D721Med (cell line): ENCODE measurements at places on chromosomes 1 and 21.

DNA sequence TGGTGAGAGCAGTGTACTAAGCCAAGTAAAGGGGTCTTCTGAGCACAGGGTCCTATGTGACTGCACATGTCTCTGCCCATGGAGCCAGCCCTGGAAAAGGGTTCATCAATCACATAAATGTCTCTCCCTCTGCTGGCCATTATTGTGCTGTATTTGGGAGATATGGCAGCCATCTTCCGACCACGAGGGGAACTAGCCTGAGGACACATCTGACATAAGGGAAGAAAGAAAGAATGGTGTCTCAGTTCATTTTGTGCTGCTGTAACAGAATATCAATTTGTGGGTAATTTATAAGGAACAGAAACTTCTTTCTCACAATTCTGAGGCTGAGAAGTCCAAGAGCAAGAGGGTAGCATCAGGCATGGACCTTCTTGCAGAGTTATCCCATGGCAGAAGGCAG, 55.1 kb upstream of the GJA5 start:
- DNase-seq, result no peak

DNA sequence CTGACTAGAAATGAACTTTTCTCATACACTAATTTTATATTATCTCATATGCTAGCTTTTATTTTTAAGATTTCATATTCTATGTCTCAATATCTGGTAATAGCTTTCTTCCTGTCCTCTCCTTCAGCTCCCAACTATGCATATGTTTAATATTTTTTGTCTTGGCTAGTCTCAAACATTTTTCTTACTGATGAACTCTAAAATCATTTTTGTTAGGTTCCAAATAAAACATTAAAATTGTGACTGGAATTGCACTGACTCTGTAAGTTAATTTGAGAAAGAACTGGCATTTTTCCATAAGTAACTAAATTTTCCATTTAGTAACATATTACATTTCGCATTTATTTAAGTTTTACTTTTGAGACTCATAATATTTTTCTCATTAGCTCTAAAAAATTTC, 368.5 kb upstream of the DPYD start:
- no peak for DNase-seq

DNA sequence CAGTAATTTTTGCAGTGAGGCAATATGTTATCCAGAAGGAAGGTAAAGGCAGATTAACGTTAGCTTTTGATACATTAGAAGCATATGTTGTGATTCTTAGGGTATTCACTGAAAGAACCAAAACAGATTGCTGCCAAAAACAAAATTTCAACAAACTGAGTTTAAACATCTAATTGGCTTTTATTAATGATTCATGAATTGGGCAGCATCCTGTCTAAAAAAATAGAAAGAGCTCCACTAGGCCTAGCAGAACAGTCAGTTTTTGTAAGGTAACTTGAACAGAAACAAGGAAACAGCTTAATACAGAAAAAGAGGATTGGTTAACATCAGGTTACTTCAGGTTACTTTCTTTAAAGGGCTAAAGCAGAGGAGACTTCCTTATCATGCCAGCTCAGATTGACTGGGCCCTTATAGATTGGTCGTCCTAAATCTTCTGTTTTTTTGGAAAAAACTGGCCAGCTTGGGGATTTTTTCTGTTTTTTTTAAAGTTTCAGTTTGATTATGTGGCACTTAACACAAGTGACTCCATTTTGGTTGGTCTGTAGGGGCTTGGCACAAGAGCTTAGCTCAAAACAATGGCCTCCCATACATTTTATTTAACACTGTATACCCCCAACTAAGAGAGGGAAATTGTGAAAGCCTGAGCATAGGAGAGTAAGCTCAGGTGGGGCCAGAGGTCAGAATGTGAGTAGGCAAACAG, 36.8 kb upstream of the GALNT2 start:
- no peak for DNase-seq

- no peak for DNase-seq
Observed at GRCh38 chr1:145886390-145886789, 724 bp upstream of the ANKRD35 start.

DNA sequence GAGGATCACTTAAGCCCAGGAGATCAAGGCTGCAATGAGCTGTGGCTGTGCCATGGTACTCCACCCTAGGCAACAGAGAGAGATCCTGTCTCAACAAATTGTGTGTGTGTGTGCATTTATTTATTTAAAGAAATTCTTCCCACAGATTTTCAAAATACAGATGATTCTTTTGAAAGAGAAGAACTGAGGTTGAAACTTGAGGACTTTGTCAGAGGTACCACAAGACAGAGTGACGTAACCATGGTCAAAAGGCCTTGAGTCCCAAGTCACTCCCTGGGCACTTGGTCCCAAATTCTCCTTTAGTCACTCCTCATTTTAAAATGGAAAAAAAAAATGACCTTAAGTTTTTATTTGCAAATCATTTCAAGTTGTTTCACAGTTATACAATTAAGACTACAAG, 57.4 kb downstream of the TIAM1 start:
- DNase-seq, result no peak

GRCh38 chr21:41582866-41583265, 74.9 kb upstream of the TMPRSS2 start:
- no peak for DNase-seq

DNA sequence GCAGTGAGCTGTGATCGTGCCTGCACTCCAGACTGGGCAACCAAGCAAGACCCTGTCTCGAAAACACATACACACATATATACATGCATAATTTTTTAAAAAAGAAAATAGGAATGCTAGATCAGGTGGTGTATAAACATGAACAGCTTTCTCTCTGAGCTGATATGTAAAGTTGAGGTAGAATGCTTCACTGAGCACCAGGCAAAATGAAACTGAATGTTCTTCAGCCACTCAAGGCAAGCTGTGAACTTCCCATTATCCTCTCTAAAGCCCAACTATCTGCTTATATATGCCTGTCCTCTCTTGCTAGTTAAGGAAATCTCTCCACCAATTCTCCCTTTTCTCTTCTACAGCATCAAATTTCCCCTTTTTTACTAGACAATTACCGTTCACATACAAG, 93.0 kb downstream of the NUF2 start:
- DNase-seq, result no peak

DNA sequence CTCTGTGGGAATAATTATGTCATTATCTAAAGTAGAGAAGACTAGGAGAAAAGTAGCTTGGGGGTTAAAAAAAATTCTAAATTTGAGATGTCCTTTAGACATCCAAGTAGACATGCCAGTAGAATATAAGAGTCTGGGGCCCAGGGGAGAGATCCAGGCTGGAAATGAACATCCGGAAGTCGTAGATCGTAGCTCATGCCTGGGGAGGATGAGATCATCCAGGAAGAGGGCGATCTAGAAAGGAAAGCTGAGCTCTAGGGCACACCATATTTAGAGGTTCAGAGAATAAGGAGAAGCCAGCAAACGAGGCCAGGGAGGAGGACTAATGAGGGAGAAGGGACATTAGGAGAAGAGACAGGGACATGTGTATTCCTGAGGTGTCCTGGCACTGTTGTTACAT, 12.2 kb downstream of the NGF start:
- no peak for DNase-seq

DNA sequence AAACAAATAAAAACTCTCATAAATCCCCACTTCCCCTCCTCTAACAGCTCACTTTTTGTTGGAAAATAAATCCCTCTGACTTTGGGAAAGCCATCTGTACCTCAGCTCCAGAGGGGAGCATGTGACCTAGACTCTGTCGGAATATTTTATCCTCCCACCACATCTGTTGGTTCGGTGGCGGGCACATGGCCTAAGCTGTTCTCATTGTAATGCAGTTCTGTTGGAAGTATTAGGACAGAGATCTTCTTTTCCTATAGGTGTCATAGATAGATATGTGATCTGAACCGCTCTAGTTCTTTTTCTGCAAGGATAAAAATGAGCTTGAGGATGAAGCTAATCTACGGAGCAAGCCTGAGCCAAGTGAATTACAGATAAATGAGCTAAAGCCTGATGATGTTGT, 50.5 kb upstream of the EPS8L3 start:
- DNase-seq, result no peak

- DNase-seq, result no peak
Observed at GRCh38 chr1:89829186-89829585, 8.4 kb downstream of the LRRC8D start.

DNA sequence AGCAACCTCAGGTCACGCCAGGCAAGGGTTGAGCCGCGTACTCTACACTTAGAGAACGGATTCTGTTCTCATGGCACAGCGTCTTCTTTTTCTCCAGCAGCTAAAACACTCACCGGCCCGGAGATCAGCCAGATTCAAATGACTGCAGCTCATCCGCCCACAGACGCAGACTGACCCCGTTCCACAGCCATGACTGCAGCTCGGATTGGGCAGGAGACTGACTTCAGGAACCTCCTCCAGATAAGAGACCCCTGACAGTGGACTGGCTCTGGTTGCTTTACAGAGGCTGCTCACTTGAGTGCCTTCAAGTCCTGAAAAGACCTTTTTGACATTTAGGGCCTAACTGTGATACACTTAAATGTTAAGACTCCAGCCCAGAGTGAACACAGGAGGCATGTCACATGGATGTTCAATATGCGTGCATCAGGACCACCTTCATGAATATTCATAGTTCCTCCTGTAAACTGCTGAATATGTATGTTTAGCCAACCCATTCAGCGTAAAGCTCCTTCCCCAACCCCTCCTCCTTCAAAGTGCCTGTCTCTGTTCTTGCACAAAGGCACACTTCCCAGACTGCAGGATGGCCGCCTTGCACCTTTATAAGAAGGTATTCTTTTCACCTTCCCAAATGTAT, 42.6 kb downstream of the BACE2 start:
- DNase-seq, result no peak

GRCh38 chr1:187682112-187682511, 853.4 kb downstream of the PLA2G4A start:
- no peak for DNase-seq
